ENCODE measurements at places on chromosomes 7 and 10.

- no peak for DNase-seq
Measured at GRCh38 chr7:51129527-51130472, 186.8 kb downstream of the COBL start.

- no peak for DNase-seq
Measured at GRCh38 chr10:124349996-124350280, 68.8 kb downstream of the OAT start.

DNA sequence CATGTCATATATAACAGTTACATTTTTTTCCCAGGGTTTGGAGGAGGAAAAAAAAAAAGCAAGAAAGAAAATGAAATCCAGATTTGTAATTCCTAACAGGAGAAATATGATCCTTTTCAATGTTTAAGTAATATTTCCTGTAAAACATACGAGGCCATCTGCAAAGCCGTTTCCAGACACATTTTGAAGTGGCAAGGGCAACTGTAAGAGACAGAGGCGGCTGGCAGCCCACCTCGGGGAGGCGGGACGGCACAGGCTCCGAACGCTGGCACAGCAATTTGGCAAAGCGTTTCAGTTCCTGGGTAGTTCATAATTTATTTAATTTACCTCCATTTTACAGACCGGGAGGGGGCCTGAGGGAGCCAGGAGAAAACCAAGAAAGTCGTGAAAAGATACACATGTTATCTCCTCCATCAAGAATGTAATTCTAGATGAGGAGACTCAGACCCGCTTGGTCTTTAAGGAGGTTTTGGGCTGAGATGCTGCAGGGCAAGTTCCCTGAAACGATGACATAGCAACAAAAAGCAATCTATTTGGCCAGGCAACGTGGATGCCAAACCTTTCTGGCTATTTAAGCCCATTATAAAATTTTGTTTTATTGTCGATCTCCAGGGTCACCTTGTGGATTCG, 448.5 kb upstream of the MKI67 start:
- DNase-seq = peak; percentile 59

- no peak for DNase-seq
Measured at GRCh38 chr10:86195521-86196157, 171.0 kb downstream of the GRID1 start.

DNA sequence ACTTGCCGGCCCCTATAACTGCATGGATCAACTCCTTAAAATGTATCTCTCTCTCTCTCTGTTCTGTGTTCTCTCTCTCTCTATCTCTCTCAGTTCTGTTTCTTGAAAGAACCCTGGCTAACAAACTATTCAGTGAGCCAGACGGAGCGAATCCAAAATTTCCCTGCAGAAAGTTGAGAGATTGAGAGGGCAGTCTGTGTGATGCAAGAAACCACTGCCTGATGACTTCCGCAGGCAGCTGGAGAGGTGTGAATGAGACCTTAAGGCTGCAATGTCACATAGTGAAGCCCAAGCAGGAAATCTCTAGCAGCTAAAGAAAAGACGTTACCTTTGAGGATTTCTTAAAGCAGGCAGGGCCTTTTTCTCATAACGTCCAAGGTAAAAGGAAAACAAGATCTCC, 17.3 kb downstream of the FAM107B start:
- no peak for DNase-seq

- no peak for DNase-seq
Measured at GRCh38 chr7:138021889-138022288, 20.0 kb upstream of the CREB3L2 start.

DNA sequence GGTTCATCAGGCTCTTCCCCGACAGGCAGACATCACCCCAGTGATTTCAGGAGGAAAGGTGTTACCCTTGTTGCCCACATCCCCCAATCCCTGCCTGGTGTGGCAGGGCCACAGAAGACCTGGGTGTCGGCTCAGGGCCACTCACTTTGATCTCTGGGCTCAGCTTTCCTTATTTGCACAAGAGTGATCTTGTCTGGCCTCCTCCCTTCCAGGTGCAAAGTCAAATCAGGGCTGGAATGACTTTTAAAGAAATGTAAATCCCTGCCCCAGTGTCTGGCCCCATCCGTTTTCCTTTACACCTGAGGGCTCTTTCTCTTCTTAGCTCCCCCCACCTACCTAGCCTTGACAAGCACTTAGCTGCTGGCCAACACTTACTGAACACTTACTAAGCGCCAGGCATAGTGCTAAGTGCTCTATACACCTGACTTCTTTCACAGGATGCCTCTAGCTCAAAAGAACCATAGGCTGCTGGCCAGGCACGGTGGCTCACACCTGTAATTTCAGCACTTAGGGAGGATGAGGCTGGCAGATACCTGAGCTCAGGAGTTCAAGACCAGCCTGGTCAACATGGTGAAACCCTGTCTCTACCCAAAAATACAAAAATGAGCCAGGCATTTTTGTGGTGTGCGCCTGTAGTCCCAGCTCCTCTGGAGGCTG, 979 bp upstream of the NODAL start:
- peak; percentile 89 for DNase-seq

- DNase-seq = no peak
Measured at GRCh38 chr10:106107706-106108105, 1056.8 kb downstream of the SORCS1 start.

DNA sequence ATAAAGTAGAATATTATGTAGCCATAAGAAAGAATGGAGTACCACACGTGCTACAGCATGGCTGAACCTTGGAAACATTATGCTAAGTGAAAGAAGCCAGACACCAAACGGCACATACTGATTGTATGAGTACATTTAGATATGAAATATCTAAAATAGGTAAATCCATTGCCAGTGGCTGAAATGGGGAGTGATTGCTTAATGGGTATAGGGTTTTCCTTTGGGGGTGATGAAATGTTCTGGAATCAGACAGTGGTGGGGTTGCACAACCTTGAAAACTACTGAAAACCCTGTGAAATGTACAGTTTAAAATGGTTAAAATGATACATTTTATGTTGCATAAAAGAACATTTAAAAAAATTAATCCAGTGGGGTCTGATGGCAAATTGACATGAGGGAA, 667.9 kb downstream of the AUTS2 start:
- no peak for DNase-seq

GRCh38 chr10:12156367-12157123, 27.1 kb downstream of the SEC61A2 start:
- no peak for DNase-seq

DNA sequence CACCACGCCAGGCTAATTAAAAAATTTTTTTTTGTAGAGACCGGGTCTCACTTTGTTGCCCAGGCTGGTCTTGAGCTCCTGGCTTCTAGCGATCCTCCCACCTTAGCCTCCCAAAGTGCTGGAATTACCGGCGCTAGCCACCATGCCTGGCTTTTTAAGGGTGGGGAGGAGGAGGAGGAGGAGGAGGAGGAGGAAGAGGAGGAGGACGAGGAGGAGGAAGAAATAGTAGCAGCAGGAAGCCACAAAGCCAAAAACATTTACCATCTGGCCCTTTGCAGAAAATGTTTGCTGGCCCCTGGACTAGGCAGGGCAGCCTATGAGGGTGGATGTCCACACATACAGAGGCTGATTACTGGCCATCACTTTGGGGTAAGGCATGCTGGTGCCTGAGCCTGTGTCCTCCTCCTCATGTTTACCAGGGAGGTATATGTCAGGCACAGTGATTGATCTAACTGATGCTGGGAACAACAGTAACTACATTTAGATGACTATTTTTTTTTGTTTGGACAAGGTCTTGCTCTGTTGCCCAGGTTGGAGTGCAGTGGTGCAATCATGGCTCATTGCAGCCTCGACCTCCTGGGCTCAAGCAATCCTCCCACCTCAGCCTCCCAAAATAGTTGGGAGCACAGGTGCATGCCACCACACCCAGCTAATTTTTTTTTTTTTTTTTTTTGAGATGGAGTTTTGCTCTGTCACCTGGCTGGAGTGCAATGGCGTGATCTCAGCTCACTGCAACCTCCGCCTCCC, 122.1 kb downstream of the HIP1 start:
- DNase-seq = no peak

Measured in ELF-1 (cell line).